ENCODE measurements at places on chromosomes 5 and 9.

GRCh38 chr9:34578241-34579103 lies 11.1 kb downstream of the CNTFR start:
- no peak for DNase-seq

DNA sequence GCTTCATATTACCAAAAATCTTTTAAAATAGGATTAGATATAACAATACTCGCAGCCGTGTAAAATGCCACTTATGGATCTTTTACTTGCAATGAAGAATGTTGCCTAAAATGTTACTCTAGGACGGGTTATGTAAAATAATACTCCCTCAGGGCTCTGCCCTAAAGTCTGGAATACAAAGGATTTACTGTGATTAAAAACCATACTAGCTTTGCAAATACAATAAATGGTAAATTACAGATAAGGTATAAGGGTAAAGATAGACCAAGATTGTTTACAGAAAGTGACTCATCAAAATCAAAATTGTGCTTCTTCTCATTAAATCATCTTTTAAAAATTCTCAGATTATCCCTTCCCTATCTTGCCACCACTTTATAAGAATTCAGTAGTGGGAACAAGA lies 163.6 kb downstream of the MEF2C start:
- DNase-seq: no peak

GRCh38 chr5:129963359-129963758 lies 59.1 kb downstream of the CHSY3 start:
- DNase-seq: no peak

DNA sequence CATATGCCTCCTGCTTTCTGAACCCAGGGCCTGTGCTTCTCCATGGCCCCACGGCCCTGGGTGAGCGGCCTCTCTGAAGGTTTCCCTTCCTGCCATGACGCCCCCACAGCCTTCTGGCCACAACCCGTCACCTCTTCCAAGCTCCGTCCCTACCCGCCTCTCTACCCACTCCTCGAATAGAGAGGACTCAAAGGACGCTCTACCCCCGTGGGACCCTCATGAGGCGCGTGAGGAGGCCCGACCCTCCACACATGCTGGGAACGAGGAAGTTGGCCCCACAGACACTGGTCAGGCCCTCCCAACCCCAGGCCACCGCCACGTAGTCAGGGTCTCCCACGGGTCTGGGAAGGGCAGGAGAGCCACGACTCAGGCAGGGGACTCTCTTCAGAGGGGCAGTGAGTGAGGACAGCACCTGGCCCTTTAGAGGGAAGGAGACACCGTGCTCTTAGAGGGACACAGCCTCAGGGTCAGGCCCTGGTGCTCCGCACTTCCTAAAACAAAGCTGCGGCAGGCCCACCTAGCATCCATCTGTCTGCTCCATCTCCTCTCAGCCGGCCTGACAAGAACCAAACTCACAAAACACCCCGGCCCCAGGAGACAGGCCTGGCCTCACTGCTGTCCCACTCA lies 5.3 kb downstream of the BRD3 start:
- DNase-seq: no peak

DNA sequence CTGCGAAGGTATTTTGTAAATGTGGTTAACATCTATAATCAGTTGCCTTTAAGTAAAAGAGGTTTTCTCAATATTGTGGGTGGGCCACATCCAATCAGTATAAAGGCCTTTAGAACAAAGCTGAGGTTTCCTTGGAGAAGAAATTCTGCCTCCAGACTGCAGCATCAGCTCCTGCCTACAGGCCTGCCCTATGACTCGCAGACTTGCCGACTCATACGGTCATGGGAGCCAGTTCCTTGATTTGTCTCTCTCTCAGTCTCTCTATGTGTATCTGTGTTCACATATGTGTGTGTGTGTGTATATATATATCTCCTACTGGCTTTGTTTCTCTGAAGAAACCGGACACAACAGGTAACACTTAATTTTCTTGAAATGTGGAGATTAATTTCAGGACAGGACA lies 45.3 kb downstream of the SLC36A1 start:
- no peak for DNase-seq

- DNase-seq: no peak
Observed at GRCh38 chr9:115997923-115998322, 155.7 kb upstream of the PAPPA start.

DNA sequence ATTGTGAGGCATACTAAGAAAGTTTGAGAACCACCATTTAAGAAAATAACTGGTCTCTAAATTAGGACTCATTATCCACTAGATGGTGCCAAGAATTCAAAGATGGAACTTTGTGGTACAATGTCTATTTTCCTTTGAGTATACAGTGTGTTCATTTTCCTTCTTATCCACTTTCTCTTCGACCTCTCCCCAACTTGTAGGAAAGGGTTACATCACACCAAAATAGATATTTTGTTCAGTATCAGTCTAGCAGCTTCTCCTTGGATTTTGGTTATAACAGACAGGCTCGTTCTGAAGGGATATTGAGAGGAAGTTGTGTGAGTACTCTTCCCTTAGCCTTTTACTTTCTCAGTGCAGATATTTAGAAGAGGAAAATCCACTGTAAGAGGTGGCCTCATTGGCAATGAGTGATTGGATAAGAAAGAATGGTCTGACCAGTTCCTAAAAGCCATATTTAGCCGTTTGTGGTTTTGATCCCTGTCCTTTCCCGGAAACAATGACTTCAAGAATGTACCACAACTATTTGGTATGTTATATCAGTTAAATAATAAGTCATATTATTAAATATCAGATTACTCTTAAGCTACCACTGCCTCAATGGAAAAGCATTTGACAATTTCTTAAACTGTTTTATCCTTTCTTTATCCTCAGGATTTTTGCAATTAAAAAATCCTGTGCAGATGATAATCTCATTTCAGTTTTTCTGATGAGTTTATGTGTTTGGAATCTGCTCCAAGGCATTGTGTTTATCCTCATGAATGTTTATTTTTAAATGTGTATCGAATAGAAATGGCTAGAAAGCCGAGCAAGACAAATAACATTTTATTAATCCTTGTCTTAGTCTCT lies 69.0 kb upstream of the GRAMD2B start:
- no peak for DNase-seq

GRCh38 chr5:172141949-172142319 lies 46.1 kb downstream of the STK10 start:
- DNase-seq: no peak

DNA sequence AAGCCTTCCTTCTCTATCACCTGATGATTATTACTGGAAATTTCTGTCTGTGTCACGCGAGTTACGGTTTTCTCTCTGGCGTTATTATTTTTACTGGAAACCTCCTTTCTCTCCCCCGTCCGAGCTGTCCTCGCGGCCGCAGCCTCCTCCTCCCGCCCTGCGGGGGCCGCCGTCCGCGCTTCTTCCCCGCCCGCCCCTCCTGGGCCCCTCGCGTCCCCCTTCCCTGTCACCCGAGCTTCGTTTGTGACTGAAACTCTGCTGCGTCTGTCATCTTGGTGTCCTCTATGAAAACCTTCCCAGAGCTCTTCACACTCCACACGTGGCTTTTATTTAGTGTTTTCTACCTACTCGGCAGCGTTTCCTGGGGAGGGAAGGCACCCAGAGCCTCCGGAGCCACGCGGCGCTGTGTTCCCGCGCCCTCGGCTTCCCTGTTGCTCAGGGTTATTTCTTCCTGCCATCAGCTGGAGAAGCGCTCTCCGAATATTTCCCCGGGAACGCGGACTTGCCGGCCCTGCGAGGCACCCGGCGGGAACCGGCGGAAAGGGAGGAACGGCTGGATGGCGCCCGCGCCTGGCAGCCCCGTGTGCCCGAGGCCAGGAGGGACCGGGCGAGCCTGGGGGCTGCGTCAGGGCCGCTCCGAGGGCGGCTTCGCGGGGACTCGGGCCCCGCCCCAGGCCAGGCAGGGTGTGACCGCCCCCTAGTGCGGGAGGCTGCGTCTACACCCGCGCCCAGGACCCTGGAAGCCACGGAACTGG lies 33.9 kb downstream of the TRIP13 start:
- no peak for DNase-seq

DNA sequence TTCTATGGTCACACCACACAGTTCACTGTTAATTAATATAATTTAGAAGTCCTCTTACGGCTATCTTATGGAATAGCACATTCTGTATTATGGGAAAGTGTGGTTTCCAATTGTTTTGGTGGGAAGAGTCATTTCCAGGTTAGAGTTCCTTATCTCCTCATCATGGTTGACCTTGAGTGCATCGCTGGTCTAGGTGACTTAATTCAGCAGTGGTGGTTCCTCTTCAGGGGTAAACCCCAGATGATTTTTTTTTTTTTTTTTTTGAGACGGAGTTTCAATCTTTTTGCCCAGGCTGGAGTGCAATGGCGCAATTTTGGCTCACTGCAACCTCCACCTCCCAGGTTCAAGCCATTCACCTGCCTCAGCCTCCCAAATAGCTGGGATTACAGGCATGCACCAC lies 106.9 kb downstream of the UGCG start:
- DNase-seq: no peak

DNA sequence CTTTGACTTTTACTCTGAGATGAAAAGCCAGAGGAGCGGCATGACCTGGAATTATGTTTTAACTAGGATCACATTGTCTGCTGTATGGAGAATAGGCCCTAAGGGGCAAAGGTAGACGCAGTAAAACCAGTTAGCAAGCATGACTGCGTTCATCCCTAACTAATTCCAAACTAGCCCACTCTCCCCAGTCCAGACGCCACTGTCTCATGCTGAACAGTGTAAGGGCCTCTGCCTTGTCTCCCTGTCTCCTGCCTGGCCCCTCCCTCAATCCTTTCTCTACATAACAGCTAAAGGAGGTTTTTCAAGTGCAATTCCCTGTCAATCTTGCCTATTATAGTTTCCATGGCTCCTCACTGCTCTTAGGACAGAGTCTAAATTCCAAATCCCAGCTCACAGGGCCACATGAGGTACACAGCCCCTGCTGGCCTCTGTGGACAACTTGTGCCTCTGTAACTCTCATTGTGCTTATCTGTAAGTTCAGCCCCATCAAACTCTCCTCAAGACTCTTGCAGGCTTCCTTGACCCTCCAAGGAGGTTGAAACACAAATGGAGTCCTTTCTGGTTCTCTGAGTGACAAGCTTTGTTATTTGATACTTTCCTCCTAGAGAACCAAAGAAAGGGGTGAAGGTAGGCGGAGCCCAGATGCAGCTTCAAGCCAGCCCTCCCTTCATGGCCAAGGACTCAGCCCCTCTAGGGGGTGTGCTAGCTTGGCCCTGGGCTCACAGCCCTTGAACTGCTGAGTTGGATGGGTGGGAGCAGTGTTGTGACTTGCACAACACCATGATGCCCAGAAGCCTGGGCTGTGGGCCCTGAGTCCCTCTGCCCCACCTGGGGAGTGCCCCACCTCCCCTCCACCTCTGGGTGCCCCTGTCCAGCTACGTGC lies 16.0 kb upstream of the SLC22A4 start:
- DNase-seq: no peak

DNA sequence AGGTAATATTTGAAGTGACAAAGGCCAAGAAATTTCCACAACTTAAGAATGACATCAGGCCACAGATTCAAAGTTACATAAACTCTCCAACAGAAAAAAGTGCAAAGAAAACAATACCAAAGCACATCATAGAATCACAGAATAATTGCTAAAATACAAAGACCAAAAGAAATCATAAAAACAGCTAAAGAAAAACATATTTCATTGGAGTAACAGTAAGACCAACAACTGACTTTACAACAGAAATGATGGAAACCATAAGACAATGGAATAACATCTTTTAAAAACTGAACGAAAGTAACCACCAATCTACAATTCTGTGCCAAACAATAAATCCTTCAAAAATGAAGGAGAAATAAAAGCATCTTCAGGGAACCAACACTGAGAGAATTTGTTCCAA lies 38.3 kb downstream of the ZDHHC21 start:
- DNase-seq: no peak

DNA sequence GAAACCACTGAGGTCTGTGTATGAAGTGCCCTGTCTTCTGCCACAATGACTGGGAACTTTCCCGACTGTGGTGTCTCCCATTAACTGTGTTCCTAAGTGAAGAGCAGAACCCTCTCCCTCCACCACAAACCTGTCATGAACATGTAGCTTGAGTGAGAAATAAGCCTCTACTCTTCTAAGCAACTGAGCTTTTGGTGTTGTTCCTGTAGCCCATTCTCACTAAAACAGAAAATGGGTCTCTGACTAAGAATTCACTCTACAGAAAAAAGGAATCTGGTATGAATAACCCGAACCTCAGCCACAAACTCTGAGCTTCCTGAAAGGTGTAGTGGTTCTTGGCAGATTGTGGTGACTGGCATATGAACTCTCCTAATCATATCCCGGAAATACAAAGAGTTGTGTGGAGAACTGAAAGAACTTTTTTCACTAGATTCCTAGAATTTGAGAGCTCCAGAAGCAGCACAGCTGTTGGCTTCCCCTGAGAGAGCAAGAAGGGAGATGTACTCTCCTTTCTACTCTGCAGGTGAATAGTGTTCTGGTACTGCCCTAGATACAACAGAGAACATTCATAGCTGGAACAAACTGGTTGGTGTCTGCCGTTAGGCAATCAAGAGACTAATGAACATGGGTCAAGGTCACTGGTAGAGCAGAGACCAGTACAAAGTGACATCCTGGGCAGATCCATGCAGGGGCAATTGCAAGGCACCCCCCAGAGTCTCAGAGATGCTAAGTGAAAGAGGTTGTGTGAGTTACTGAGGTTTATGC lies 283.8 kb downstream of the PDE4D start:
- DNase-seq: no peak

DNA sequence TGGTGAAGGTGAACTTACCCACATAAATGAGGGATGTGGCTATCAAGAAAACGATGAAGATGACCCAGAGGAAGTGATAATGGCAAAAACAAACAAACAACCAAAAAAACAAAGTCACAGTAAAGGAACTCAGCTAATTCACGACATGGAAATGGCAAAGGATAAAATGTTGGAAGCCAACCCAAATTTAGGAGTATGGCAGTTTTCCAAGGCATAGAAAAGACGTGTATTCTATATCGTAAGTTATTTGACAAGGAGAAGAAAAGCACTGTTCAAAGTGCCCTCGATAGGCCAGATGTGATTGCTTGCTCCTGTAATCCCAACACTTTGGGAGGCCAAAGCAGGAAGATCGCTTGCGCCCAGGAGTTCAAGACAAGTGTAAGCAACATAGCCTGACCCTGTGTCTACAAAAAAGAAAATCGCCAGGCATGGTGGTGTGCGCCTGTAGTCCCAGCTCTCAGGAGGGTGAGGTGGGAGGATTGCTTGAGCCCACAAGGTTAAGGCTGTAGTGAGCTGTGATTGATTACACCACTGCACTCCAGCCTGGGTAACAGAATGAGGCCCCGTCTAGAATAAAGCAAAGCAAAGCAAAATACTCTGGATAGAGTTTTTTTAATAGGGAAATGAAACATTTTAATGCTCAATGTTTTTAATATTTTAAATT lies 138.0 kb downstream of the SMARCA2 start:
- no peak for DNase-seq

DNA sequence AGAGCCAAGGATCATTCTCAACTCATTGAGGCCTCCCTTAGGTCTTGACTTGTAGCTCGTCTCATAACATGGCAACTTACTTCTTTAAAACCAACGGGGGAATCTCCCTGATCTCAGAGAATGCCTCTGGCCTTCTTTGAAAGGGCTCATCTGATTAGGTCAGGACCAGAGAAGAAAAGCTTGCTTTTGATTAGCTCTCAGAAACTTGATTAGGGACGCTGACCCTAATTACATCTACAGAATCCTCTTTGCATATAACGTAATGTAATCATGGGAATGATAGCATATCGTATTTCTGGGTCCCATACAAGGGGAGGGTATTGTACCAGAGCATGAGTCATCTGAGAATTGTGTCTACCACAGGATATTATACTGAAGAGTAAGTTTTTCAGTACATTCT lies 125.1 kb upstream of the SH3GL2 start:
- no peak for DNase-seq

- no peak for DNase-seq
Observed at GRCh38 chr5:16037121-16037845, 142.3 kb downstream of the MARCHF11 start.
